Osteoblast (primary cell): ENCODE measurements at places on chromosomes 12 and 14. TPM values are rescaled to one million over a fixed set of nuclear protein-coding genes. Genes with fewer than 3 reads are reported as not detected.

GRCh38 chr14:43697003-43697402 lies 810.1 kb downstream of the FSCB start:
- H3K36me3 ChIP-seq, result no peaks in the 10 kb centered on the region
- DNase-seq, result no peak
- H3K27me3 ChIP-seq, result no peaks in the 10 kb centered on the region
- H3K27ac ChIP-seq, result no peak overlapping the region
- H3K4me1 ChIP-seq, result no peaks in the 10 kb centered on the region

GRCh38 chr14:33951183-33951840 lies 438 bp upstream of the EGLN3 start:
- peaks cover 23% of the 10 kb centered on the region for H3K27me3 ChIP-seq
- no peak overlapping the region for H3K27ac ChIP-seq
- DNase-seq, result no peak

- H3K4me3 ChIP-seq, result no peak overlapping the region
- DNase-seq, result no peak
- peak overlapping the region; percentile 47 for H3K27ac ChIP-seq
These were observed 47.9 kb downstream of the TMEM117 start for GRCh38 chr12:43883748-43884147.

DNA sequence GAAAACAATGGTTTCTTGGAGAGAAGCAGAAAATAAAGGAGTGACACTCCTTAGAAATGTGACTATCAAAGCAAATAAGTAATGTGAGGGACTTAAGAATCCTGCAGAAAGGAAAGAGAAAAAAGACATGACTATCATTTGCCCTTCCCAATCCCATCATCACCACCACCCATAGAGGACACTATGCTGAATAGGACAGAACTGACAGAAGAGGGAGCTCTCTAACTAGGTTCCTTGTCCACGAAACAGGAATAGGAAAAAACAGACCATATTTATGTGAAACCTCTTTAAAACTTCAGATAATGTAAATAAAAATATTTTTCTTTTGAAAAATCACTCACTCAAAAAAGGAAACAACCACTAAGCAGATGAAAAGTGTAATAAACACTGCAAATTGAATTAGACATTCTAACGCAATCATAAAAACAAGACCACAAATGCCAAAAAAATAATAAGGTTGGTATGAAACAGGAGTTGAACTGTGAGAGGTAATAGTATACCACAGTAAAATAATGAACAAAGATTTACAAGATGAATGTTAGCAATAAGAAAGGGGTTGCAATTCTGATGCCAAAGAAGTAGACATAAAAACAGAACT lies 24.1 kb downstream of the KLRD1 start:
- no peak overlapping the region for H3K27ac ChIP-seq
- no peak overlapping the region for H3K4me3 ChIP-seq
- H3K4me1 ChIP-seq, result no peaks in the 10 kb centered on the region
- H3K36me3 ChIP-seq, result no peaks in the 10 kb centered on the region
- DNase-seq, result peak; percentile 68

DNA sequence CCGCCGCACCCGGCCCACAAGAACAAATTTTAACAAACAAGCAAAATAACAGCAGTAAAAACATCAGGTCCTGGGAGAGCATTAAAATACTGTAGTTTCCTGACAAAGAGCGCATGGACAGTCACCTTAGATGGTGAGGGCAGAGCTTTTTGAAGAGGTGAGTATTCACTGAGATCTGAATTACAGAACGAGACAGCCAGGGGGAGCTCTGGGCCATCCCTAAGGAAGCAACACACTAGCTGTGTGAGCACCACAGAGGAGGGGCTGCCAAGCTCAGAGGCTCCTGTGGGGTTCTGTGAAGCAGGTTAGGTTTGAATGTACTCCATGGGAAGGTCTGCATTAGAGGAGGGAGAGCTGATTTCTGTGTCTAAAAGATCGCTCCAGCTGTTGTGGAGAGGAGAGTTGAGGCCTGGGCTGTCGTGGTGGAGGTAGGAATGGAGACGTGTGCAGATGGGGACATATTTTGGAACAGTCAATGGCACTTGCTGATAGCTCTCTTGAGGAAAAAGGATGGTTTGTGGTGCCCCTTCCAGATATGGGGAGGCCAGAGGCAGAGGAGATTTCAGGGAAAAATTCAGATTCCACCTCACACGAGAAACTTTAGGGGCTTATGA lies 72.9 kb downstream of the TRAFD1 start:
- H3K4me1 ChIP-seq, result no peaks in the 10 kb centered on the region
- H3K27ac ChIP-seq, result no peak overlapping the region
- H3K4me3 ChIP-seq, result no peak overlapping the region
- peak; percentile 93 for DNase-seq
- no peaks in the 10 kb centered on the region for H3K27me3 ChIP-seq

DNA sequence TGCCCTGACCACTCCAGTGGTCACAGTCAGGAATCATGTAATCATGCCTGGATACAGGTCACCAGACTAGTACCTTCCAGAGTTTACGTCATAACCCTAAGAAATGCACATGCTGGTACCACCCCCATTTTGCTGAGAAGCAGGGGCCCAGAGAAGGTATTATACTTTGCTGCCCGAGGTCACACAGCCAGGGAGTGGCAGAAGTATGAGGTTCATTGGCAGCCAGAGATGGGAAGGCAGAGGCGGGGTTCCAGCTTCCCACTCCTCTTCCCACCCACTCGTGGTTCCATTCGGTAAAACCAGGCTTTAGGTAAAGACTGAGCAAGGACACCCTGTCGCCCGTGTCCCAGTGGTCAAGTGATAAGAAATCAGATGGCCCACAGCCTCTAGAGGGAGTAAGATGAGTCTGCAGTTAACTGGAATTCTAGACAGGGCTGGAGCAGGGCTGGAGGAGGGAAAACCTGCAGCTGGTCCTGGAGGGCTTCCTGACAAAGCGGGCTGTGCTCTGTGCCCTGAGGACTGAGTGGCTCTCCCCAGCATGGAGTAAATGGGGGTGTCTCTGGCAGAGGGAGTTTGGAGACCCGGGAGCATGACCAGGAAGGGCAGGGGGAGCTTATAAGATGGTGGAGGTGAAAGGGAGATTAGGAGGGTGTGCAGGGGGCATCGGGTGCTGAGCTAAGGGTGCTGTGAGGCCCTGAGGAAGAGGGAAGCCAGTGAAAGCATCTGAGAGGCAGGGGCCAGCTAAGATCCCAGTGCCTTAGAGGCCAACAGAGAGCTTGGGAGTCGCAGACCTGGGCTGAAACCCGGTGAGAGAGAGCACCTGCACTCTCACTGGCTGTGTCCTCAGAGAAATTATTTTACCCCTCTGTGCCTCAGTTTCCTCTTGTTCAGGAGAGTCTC lies 5.7 kb downstream of the FAM222A start:
- peaks cover 44% of the 10 kb centered on the region for H3K27me3 ChIP-seq
- peak; percentile 89 for DNase-seq
- H3K4me1 ChIP-seq, result no peaks in the 10 kb centered on the region
- no peak overlapping the region for H3K4me3 ChIP-seq

- peaks cover 35% of the 10 kb centered on the region for H3K4me1 ChIP-seq
- peak overlapping the region; percentile 52 for H3K27ac ChIP-seq
- no peak overlapping the region for H3K4me3 ChIP-seq
- peak; percentile 89 for DNase-seq
- H3K36me3 ChIP-seq, result no peaks in the 10 kb centered on the region
- H3K27me3 ChIP-seq, result no peaks in the 10 kb centered on the region
These were observed 54.0 kb upstream of the ELK3 start for GRCh38 chr12:96140174-96140573.

- no peak overlapping the region for H3K4me3 ChIP-seq
- H3K27me3 ChIP-seq, result no peaks in the 10 kb centered on the region
- H3K27ac ChIP-seq, result no peak overlapping the region
- no peak for DNase-seq
- H3K36me3 ChIP-seq, result no peaks in the 10 kb centered on the region
These were observed 254.6 kb downstream of the C12orf75 start for GRCh38 chr12:105585107-105585506.

DNA sequence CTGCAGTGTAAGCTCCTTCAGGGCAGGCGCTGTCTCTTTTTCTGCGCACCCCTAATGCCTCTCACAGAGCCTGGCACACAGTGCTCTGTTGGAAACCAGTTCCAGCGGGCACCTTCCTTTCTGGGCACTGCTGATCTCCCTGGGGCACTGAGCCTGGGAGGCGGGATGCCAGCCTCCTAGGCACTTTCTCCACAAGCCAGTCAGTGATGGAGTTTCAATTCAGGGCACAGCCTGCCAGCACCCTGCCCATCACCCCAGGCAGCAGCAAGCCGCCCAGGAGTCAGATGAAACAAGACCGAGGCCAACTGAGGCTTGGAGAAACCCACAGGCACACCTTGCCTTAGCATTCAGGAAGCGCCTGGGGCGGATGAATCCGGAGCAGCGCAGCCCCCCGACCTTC lies 5.7 kb upstream of the CTDSP2 start:
- H3K27me3 ChIP-seq, result no peaks in the 10 kb centered on the region
- DNase-seq, result peak; percentile 77
- no peaks in the 10 kb centered on the region for H3K36me3 ChIP-seq

- H3K27me3 ChIP-seq, result no peaks in the 10 kb centered on the region
- H3K4me3 ChIP-seq, result no peak overlapping the region
- no peaks in the 10 kb centered on the region for H3K4me1 ChIP-seq
- no peak overlapping the region for H3K27ac ChIP-seq
These were observed 44.5 kb downstream of the EML5 start for GRCh38 chr14:88748288-88748687.

Gene ASCL1
- total RNA-seq, result not detected in 2 replicates

DNA sequence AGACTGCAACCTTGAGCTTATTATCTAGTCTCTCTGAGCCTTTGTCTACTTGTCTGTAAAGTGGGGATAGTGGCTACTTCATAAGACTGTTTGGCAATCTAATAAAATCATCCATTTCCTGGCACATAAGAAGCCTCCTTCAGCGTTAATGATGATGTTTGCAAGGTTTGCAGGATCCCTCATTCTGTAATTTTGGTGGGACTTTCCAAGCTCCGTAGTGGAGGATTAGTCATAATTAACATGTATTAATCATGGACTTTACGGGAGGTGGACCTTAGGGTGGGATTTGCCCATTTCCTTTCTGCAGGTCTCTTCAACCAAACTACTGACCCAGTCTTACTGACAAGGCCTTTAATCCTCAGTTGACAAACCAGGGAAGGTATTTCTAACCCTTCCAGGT lies 66.2 kb downstream of the NTF3 start:
- no peaks in the 10 kb centered on the region for H3K4me1 ChIP-seq
- H3K27ac ChIP-seq, result no peak overlapping the region
- no peak for DNase-seq

- H3K36me3 ChIP-seq, result no peaks in the 10 kb centered on the region
- no peak overlapping the region for H3K4me3 ChIP-seq
- no peaks in the 10 kb centered on the region for H3K27me3 ChIP-seq
- no peak for DNase-seq
- no peaks in the 10 kb centered on the region for H3K4me1 ChIP-seq
These were observed 441.7 kb downstream of the RAD51B start for GRCh38 chr14:68261092-68261842.

DNA sequence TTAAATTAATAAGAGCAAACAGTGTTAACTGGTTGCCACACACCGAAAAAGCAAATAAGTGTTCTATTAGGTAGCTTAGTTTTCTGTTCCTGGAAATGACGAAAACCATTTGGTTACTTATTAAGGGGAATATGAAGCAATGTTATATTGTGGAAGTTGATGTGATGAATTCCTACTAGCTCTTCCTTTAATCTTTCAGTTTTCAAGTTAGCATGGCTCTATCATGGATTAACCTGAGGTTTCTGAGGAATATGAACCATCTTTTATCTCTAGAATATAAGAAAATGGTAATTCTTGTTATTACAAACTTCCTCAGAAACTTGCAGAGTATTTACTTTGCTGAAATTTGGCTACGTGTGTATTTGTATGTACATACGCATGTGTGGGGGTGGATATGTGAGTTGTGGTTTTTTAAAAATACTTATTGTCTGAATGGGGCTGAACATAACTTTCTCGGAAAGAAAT lies 245.7 kb downstream of the KCNC2 start:
- no peak overlapping the region for H3K27ac ChIP-seq
- no peaks in the 10 kb centered on the region for H3K27me3 ChIP-seq
- no peaks in the 10 kb centered on the region for H3K4me1 ChIP-seq

DNA sequence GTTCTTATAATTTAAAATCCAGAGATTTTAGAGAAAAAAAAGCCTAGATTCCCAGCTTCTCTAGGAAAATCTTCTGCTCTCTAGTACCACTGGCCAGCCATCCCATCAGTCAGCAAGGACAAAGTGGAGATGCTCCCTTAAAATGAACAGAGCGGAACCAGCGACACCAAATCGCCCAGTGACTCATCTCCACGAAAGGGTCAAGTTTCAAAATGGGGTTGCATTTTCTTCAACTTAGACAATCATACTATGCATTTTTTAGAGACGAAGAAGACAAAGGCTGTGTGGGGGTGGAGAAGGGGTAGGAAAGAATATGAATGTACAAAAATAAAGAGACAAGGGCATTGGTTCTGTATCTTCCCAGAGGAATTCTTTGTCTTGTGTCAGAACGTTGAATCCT lies 212.0 kb downstream of the SLC15A4 start:
- no peak overlapping the region for H3K27ac ChIP-seq
- no peaks in the 10 kb centered on the region for H3K27me3 ChIP-seq
- H3K36me3 ChIP-seq, result no peaks in the 10 kb centered on the region
- no peak overlapping the region for H3K4me3 ChIP-seq

Gene STYK1
- total RNA-seq, result under 0.01 TPM in 2 replicates

DNA sequence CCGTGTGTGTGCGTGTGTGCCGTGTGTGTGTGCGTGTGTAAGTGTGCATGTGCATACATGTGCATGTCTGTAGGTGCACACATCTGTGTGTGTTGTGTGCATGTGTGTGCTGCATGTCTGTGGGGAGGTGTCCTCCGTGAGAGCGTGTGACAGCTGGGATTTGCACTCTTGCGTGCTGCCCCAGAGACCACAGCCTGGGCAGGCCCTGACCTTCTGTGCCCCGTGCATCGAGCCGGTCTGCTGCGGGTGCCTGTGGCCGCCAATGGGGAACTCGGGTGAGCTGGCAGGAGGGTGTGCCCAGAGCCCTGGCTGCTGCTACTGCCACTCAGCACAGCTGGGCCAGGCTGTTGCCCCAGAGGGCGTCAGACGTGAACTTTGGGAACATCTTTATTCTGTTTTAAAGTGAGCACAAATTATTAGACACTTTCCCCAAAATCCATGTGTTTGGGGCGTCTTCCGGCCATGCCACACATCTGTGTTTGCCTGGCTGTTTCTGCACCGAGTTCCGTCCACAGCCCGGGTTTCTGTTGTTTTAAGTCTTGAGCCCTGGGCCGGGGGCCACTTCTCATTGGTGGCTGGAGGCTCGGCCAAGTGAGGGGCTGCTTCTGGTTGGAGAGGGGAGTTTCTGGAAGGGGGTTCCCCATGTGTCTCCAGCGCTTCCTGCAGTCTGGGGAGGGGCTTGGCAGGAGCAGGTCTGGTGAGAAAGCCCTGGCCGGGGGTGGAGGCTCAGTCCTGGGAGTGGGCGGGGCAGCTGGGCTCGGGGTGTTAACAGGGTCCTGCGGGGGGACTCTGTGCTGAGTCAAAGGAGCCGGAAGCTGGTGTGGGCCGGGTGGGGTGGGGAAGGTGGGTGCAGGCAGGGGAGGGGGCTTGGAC lies 7.6 kb downstream of the CEP170B start:
- DNase-seq, result peak; percentile 98
- H3K27ac ChIP-seq, result peak overlapping the region; percentile 41
- no peaks in the 10 kb centered on the region for H3K27me3 ChIP-seq
- H3K4me1 ChIP-seq, result peaks cover 7% of the 10 kb centered on the region
- H3K4me3 ChIP-seq, result no peak overlapping the region
- H3K36me3 ChIP-seq, result peaks cover 8% of the 10 kb centered on the region

Gene KRT81
- total RNA-seq, result 0.29 TPM in 1 of 2 replicates, not detected in the other

Gene LMNTD1
- total RNA-seq, result not detected in 2 replicates

Gene FBRSL1
- 2.7 and 12.3 TPM in 2 replicates for total RNA-seq

GRCh38 chr14:72155379-72155993 lies 223.3 kb downstream of the RGS6 start:
- no peak overlapping the region for H3K27ac ChIP-seq
- no peak for DNase-seq
- no peaks in the 10 kb centered on the region for H3K27me3 ChIP-seq
- no peaks in the 10 kb centered on the region for H3K36me3 ChIP-seq
